Keratinocyte (primary cell): ENCODE measurements at places on chromosomes 12 and 14. TPM values are rescaled to one million over a fixed set of nuclear protein-coding genes. Genes with fewer than 3 reads are reported as not detected.
A peak's percentile ranks its signal among the peaks of the same experiment; 100 is the strongest.

TRIM9 gene
- polyA plus RNA-seq: 0.03 to 0.09 TPM (median 0.04 TPM) in 3 replicates

MANSC4 gene
- 0.18 to 0.67 TPM (median 0.59 TPM) in 3 replicates for polyA plus RNA-seq

DDN gene
- polyA plus RNA-seq: 0.09 to 0.17 TPM (median 0.10 TPM) in 3 replicates

DNA sequence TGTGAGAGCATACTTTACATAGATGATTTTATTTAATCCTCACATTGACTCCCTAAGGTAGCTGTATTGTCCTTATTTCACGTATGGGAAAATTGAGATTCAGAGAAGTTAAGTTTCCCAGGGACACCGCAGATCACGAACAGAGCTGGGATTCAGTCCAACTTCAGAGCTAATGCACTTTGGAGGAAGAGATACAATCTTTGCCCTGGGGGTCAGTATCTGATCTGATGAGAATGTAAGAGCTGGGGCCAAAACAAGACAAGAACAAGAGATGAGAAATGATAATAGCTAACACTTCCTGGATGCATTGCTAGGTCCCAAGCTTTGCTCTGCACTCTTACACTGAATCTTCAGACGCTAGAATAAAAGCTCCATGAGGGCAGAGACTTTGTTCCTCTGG, 6.0 kb upstream of the CSAD start:
- DNase-seq: no peak

- DNase-seq: no peak
Measured at GRCh38 chr12:56120158-56120846, 2.2 kb downstream of the ZC3H10 start.

GRCh38 chr14:72607386-72608130, 286.3 kb downstream of the DPF3 start:
- no peak for DNase-seq

DNA sequence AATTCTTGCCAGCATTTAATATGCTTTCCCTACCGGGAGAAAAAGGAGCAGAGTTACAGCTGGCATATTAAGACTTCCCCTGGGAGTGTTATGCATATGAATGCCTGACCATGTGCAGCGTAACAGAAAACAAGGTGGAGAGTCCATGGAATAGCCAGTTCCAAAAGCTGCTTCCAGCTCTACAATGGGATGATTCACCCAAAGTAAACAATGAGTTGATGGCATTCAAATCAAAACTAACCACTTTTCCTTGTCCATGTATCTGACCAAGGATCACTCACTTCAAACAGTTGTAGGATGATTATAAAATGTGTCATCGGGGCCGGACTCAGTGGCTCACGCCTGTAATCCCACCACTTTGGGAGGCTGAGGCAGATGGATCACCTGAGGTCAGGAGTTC, 48.1 kb upstream of the BICDL1 start:
- peak; percentile 45 for DNase-seq
